GM12878 (cell line): ENCODE measurements at places on chromosomes 12 and 14. TPM values are rescaled to one million over a fixed set of nuclear protein-coding genes. Genes with fewer than 3 reads are reported as not detected.

VRTN gene
- total RNA-seq: 0.05 and 0.31 TPM in 2 replicates

ESPL1 gene
- 54.4 and 61.9 TPM in 2 replicates for total RNA-seq

MPHOSPH9 gene
- 41.9 and 45.2 TPM in 2 replicates for total RNA-seq

GRCh38 chr12:132131952-132132351 is 12.2 kb downstream of the DDX51 start:
- no peak for DNase-seq

- no peak for DNase-seq
These were observed 112.0 kb downstream of the SLC15A5 start for GRCh38 chr12:16165506-16165905.

- DNase-seq: no peak
These were observed 438.5 kb downstream of the LRIG3 start for GRCh38 chr12:58481811-58482210.

GRCh38 chr14:51677266-51677665 is 25.6 kb downstream of the FRMD6 start:
- no peak for DNase-seq
